ENCODE measurements at places on chromosomes 3 and 15.

DNA sequence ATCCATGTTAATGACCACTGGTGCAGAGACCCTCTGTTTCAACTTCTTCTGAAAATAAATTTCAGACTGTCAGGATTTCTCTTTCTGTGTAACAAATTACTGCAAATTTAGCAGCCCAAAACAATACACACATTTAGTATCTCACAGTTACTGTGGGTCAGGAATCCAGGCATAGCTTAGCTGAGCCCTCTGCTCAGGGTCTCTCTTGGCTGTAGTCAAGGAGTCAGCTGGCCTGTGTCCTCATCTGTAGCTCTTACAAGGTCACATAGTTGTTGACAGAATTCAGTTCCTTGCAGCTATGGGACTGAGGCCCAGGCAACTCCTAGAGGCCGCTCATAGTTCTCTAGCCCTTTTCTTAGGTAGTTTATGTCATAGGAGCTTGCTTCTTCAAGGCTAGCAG lies 51.9 kb downstream of the NKIRAS1 start:
- DNase-seq = no peak

- no peak for DNase-seq
Measured at GRCh38 chr15:58361273-58361759, 70.5 kb upstream of the LIPC start.

DNA sequence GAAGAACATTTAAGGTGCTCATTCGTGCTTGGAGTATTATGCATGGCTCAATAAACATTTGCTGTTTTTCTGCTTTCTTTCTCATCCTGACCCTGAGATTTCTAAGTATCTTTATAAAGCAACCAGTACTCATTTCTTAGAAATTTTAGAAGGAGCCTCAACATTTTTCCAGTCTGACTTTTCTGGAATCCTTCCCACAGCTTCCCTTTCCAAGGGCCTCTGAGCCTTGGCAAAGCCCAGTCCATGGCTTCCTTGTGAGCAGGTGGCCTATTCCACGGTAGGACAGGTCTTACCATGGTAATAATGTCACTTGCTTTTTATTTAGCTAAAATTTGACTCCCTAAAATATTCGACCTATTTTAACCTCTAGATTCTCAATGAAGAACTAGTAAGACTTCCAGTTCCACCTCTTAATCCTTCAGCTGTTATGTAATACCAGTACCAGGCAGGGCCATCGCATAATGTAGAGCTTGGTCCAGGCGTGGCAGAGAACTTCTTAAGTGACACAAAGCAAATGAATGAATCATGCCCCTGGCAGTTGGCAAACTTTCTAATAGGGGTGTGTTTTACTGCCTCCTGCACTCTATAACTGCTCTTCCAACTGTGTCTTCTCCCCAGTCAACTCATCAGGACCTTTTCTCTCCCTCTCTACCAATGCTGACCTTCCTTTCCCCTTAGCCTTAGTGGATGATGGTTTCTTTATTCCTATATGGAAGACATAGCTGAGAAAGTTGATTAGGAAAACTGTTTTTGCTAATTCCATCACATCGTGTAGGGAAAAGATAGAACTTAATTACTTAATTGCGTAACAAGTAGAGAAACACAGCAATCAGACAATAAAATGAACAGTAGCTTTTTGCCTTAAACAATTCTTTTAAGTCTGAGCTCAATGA lies 894 bp upstream of the TM4SF4 start:
- DNase-seq = no peak

DNA sequence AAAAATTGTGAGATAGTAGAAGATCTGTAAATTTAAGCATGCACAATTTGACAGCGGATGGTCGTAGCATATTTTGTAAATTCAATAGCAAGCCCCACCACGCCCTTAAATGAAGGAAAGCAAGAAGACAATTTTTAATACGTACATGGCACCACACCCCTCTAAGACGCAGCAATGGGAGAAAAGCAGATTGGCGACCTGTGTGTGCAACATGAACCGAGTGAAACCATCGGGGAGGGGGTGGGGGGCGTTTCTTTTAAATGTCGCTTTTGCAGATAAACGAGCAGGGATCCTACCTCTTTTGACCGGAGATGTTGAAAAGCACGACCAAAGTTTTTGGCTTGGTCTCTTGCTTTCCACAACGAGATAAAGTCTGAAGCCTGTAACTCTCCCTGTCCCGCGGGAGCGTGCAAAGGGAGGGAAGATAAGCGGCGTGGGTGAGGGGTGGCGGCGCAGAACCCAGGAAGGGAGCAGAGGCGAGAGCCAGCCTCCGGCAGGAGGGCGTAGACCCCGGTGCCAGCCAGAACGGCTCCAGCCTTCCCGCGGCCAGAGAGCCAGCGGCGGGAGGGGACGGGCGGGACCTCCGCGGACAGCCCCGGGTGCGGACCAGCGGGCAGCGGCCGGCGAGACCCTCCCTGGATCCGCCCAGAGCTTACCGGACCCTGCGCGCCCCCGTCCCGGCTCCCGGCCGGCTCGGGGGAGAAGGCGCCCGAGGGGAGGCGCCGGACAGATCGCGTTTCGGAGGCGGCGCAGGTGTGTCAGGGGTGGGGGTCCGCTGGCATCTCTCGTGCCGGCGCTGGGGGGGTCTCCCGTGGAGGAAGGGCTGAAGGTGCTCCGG lies at the start of gene CHL1:
TSS of gene CHL1 (plus strand) at position 453 of the 838 bp plus-strand sequence. CDS start 123,014 bp downstream, outside the sequence.
- DNase-seq = no peak

- DNase-seq = no peak
Measured at GRCh38 chr15:68305420-68305871, 27.9 kb downstream of the FEM1B start.

- DNase-seq = no peak
Measured at GRCh38 chr3:121998030-121998580, 23.9 kb downstream of the ILDR1 start.

GRCh38 chr3:52395503-52395865 lies 49.4 kb downstream of the SEMA3G start:
- no peak for DNase-seq

DNA sequence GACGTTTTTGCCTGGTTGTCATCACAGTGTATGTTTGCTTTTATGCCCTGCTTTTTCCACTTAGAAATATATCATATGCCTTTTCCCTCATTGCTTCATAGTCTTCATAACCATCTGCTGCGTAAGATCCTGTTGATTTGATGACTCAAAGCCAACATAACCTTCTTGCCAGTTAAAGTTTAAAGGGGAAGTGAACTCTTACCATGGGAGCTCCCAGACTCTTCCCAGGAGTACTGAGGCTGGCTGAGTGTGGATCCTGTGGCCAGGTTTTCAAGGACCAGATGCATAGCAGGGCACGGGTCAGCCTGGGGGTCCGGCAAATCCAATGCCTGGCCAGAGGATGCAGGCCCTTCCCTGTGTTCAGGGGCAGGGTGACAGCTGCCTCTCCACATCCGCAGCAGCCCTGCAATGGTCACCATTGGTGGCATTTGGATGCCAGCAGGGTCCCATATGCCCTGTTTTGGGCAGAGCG lies 42.0 kb upstream of the SACM1L start:
- DNase-seq = no peak

GRCh38 chr3:149170672-149171071 lies 41.2 kb downstream of the HPS3 start:
- DNase-seq = no peak

DNA sequence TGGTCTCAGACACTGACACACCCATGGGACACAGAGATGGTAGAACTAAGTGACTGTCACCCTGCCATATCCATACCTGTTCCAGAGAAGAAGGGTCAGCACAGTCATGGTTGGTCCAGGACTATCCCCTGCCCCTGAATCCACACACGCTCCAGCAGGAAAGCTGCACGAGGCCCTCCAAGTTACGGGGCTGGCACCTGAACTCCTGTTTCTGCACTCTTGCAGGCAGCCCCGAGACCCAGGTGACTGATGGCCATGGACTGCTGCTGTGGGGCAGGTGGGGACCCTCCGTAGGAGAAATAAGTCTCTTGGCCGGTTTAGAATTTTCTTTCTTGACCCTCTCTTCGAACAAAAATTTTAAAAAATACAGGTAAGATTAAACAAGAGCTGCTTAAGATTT lies 30.6 kb downstream of the CHDH start:
- no peak for DNase-seq

- DNase-seq = no peak
Measured at GRCh38 chr3:56189536-56189935, 278.7 kb downstream of the ERC2 start.

DNA sequence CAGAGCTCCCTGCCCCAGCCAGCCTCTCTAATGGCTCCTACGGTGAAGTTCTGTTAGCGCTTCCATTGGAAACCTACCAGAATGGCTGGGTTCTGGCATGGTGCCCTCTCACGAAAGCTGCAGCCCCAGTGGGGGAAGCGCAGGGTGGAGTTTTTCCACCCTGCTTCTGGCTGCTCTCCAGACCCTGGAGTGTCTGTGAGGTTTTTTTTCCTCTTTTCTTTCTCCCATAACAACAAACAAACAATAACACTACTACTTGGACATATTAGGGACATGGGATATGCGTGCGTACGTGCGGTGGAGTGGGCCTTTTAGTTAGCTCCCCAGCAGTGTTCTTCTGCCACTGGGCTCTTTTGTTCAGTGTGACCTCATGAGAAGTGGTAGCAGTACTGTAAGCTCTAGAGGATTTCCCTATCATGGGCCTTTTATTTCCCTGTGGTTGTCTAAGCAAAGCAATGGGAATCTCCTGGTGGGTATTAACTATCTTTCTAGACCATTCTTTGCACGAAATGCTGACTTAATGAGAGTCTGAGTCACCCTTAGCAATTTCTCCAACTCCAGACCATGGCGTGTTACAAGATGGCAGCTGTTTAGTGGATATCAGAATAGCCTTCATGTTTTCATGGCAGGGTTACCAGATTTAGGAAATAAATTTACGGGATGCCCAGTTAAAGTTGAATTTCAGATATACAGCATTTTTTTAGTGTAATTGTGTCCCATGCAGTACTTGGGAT lies 161.9 kb downstream of the FNDC3B start:
- no peak for DNase-seq

DNA sequence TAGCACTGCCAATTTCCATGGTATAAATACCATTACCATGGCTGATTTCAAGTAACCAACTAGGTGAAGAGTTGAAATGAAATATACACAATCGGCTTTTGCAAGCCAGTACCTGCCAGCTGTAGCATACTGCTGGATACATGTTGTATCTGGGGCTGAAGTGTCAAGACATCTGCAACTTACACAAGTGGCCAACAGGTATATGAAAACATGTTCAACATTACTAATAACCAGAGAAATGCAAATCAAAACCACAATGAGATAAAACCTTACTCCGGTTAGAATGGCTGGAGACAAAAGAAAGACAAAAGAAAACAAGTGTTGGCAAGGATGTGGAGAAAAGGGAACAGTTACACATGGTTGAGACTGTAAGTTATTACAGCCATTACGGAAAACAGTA lies 11.6 kb downstream of the ATOSA start:
- no peak for DNase-seq

- DNase-seq = no peak
Measured at GRCh38 chr3:194306109-194306686, 44.9 kb downstream of the CPN2 start.

GRCh38 chr3:47476644-47477199 lies 981 bp upstream of the SCAP start:
- no peak for DNase-seq

DNA sequence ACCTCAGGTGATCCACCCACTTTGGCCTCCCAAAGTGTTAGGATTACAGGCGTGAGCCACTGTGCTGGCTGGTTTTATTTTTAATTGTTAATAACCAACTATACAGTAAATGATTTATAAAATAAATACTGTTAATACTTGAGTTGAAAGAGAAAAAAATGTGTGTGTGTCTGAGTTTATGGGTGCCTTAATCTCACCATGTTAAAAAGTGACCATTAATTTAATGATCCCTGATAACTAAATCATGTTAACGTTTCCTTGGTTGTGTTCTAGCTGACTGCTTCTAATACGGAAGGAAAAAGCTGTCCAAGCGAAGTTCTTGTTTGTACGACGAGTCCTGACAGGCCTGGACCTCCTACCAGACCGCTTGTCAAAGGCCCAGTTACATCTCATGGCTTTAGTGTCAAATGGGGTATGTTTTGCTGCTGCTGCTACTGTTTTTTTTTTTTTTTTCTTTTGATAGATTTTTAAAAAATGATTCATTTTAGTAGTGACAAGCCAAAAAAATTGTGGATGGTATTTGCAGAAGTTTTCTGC lies 113.5 kb downstream of the GHSR start:
- DNase-seq = no peak

DNA sequence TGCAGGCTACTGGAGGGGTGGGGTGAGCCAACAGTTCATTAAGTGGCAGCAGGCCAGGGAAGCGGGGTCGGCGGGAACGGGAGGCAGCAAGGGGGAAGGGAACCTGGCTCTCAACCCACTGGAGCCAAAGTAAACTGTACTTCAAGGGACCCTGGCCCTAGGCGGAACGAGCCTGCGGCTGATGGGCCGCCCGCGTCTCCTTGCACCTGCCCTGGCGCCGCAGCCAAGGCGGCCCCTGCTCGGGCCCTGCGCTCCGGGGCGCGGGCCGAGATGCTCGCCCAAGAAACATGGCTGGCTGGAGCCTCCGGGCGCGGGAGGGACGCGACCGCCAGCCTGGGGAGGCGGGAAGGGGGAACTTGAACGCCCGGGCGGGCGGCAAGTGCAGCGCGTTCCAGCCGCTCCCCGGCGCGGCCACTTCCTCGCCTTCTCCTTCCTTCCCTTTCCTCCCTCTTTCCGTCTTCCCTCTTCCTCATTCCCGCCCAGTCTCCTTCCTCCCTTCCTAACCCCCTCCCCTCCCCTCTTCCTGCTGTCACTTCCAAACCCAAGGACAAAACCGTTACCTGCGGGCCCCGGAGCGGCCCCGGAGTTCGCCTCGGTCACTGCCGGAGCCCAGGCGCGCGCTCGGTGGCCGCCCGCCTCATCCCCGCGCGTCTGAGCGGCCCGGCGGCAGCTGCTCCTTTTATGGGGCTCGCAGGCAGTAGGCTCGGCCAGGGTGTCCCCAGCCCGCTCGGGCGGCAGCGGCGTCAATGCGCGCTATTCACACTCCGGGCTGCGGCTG lies 489.7 kb downstream of the MAGI1 start:
- no peak for DNase-seq

GRCh38 chr3:10189557-10190354 lies 25.0 kb downstream of the IRAK2 start:
- DNase-seq = no peak

DNA sequence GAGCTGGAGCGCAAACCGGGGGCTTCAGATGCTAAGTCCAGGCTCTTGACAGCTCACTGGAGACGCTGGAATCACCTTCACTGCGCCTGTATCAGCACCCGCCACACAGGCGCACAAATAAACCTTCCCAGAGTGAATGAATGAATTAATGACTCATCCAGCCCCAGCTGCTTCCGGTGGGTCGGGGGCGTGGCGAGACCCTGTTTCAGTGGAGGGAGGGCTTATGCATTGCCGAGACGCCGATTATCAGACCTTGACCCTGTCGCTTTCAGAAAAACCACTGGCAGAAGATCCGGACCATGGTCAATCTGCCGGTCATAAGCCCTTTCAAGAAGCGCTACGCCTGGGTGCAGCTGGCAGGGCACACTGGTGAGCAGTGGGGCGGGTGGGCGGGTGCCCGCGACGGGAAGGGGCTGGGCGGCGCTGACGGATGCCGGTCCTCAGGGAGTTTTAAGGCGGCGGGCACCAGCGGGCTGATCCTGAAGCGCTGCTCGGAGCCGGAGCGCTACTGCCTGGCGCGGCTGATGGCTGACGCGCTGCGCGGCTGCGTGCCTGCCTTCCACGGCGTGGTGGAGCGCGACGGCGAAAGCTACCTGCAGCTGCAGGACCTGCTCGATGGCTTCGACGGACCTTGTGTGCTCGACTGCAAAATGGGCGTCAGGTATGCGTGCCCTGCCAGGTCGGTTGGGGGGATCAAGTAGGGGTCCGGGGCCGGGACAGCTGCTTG lies 7.7 kb downstream of the ITPKA start:
- DNase-seq = no peak

- DNase-seq = no peak
Measured at GRCh38 chr15:67564968-67565345, 22.5 kb downstream of the MAP2K5 start.

Measured in activated CD8-positive, alpha-beta memory T cell treated with anti-CD3 and anti-CD28 coated beads for 1 hour (primary cell).